ENCODE measurements at places on chromosomes 4 and X.

GRCh38 chr4:168503652-168504362 lies 7.0 kb downstream of the PALLD start:
- no peak for DNase-seq

- no peak for DNase-seq
Measured at GRCh38 chr4:146121757-146122156, 53.8 kb upstream of the LSM6 start.

DNA sequence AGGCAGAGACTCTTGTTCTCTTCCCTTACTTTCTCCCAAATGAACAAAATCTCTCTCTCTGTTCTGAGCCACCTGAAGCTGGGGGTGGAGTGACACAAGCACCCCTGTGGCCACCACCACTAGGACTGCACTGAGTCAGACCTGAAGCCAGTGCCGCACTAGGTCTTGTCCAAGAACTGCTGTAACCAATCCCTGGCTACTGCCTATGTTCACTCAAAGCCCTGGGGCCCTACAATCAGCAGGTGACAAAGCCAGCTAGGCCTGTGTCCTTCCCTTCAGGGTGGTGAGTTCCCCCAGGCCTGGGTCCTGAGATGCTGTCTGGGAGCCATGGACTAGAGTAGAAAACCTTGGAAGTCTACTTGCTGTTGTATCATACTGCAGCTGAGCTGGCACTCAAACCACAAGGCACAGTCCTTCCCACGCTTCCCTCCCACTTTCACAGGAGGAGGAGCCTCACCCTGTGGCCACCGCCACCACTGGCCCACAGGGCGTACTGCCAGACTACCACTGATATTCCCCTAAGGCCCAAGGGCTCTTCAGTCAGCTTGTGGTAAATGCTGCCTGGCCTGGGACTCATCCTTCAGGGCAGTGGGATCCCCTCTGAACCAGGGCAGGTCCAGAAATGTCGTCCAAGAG lies 119.1 kb downstream of the RTL9 start:
- DNase-seq, result peak; percentile 15

- DNase-seq, result no peak
Measured at GRCh38 chr4:137661693-137662092, 129.4 kb upstream of the PCDH18 start.

- DNase-seq, result no peak
Measured at GRCh38 chr4:11598591-11598990, 169.9 kb upstream of the HS3ST1 start.

GRCh38 chr4:152594978-152595925 lies 59.4 kb upstream of the FBXW7 start:
- no peak for DNase-seq

- peak; percentile 4 for DNase-seq
Measured at GRCh38 chr4:110306303-110306702, 107.9 kb upstream of the ELOVL6 start.

GRCh38 chrX:121151293-121151692 lies 103.9 kb downstream of the GLUD2 start:
- DNase-seq, result no peak

GRCh38 chr4:132827522-132827921 lies 321.6 kb upstream of the PCDH10 start:
- DNase-seq, result no peak

- DNase-seq, result no peak
Measured at GRCh38 chr4:138845054-138845453, 170.5 kb upstream of the NOCT start.

DNA sequence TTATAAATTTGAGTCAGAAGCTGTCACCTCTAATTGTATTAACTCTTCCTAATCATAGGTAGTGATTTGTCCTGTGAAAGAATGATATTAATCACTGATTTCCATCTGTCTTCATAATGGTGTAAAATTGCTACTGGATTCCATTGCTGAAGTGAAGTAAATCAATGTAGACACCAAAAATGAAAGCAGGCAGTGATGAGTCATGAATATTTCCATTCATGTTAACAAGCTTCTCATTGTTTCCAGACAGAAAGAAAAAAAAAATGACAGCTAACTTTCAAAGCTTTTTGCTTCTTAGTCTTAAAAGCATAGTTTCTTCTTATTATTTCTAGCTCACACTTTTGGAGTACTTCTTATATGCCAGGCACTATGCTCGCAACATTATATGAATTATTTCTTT lies 21.5 kb downstream of the FAM114A1 start:
- peak; percentile 87 for DNase-seq

GRCh38 chr4:8594097-8595038 lies 1.8 kb downstream of the CPZ start:
- DNase-seq, result peak; percentile 81

GRCh38 chrX:135931644-135932487 lies 38.4 kb downstream of the SAGE1 start:
- peak; percentile 40 for DNase-seq

DNA sequence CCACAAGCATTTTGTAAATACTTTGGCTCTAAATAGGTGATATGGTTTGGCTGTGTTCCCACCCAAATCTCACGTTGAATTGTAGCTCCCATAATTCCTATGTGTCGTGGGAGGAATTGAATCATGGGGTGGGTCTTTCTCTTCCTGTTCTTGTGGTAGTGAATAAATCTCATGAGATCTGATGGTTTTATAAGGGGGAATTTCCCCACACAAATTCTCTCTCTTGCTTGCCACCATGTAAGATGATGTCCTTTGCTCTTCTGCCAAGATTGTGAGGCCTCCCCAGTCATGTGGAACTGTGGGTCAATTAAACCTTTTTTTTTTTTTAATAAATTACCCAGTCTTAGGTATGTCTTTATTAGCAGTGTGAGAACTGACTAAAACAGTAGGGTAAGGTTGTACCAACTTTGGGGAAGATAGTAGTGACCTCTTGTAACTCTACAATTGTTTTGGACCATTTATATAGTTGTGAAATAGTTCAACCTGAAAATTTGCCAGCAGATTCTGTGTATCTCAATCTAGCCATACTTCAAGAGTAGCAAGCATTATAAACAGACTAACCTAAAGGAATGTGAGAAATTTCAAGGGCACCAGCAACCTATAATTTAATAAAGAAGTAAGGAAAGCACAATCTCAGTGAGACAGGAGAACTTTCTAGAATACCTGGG lies 727.8 kb downstream of the GRID2 start:
- no peak for DNase-seq

- peak; percentile 37 for DNase-seq
Measured at GRCh38 chrX:53357799-53358530, 64.5 kb downstream of the SMC1A start.

- no peak for DNase-seq
Measured at GRCh38 chr4:93660036-93660435, 168.5 kb upstream of the ATOH1 start.

GRCh38 chr4:29405116-29405515 lies 1315.1 kb upstream of the PCDH7 start:
- DNase-seq, result peak; percentile 71

DNA sequence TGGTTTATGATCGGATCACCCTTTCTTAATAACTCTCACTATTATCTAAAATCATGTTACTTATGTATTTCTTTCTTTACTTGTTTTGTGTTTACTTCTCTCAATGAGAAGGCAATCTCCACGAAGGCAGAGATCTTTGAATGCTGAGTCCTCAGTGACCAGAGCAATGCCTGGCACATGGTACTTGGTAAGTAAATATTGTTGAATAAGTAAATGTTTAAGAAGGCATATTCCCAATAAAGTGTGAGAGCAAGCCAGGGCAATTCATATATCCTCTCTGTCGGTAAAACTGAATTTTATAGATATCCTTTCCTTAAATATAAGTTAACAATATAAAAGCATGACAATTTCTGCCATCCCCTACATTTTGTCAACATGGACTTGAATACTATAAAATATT lies 94.4 kb downstream of the UGT8 start:
- DNase-seq, result no peak

DNA sequence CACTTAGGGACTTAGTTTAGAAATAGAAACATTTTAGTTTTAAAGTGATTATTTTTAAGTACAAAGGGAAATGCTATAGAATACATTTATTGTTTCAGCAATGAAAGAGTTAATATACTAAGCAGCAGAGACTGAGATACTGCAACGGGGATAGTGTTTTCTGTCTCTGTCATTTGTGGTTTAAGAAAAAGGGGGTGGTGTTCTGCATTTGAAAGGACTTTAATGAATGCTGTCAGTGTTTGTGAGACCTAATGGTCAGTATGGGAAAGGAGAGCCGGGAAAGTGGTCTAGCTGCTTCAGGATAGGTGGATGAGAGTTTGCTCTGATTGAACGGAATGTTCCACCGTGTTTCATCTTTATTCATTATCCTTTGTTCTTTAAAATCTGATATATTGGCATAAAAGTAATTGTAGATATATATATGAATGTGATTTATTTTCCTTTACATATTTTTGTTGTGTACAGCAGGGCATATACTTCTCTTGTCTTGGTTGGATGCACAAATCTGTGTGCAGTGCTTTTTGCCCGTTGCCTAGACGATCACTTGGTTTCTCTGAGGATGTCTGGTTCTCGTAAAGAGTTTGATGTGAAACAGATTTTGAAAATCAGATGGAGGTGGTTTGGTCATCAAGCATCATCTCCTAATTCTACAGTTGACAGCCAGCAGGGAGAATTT lies at the start of gene KLHL5:
Gene KLHL5, plus strand, starts transcription at position 139 of the 676 bp plus-strand sequence. Its CDS starts 421 bp downstream, at position 560.
- peak; percentile 16 for DNase-seq

DNA sequence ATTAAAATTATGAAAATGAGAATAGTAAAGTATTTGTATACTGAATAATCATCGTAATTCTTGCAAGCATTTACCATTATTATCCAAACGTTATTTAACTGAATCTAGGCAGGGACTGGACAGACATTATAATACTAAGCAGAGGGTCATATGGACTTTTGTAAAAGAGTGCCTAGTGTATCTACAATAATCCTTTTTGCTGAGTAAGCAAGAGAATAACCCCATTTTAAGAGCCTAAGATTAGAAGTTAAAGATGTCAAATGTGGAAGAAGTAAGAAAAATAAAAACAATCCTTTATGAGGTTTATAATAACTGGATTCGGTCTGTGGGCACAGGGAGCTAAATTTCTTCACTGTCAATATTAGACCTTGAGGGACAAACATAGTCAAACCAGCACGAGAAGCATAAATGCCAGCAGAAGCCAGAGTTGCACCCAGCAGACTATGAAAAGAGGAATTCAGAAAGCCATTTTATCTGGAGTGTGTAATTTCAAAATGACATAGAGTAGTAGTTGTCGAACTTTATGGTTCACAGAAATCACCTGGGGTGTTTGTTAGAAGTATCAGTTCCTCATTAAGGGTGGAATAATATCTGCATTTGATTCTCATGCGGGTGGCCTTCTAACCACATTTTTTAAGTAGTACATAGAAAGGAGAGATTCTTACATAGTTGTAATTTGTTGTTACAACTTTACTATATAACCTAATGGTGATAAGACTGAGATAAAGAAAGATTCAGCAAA lies 39.7 kb upstream of the DCLK2 start:
- no peak for DNase-seq

DNA sequence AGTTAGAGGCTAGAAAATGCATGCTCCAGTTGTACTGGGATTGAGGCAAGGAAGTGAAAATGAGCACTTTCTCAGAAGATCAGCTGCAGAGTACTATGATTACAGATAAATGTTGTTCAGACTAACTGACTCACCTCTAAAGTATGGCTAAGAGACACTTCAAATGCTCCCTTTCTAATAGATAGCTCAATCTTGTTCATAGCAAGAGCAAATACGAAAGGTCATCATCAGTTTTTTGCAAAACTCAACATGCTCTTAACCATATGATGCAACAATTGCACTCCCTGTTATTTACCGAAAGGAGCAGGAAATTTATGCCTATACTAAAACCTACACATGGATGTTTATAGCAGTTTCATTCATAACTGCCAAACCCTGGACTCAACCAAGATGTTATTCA lies 838.4 kb upstream of the INTU start:
- DNase-seq, result peak; percentile 65

GRCh38 chr4:73037057-73037456 lies 32.5 kb downstream of the COX18 start:
- DNase-seq, result no peak

GRCh38 chr4:20195071-20195885 lies 56.4 kb upstream of the SLIT2 start:
- DNase-seq, result peak; percentile 78

GRCh38 chrX:53000447-53001135 lies 42.3 kb upstream of the FAM156A start:
- DNase-seq, result no peak

DNA sequence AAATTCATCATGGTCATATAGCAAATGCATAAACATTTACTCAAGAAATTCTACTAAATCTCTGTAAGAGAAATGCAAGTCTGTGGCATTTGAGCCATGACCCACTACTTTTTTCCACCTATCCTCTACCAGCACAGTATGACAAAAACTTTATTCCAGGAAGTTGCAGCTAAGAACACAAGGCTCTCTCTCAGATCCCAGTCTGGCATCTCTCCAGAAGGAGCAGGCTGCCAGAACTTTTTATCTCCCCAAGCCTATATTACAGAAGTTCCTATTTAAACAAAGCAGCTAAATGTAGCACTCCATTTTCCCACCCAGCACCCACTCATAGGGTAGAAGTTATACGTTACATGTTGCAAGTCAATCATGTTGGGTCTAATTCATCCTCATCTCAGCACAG lies 49.3 kb upstream of the EPGN start:
- DNase-seq, result peak; percentile 58

GRCh38 chrX:80317646-80318045 lies 102.6 kb upstream of the TENT5D start:
- no peak for DNase-seq

DNA sequence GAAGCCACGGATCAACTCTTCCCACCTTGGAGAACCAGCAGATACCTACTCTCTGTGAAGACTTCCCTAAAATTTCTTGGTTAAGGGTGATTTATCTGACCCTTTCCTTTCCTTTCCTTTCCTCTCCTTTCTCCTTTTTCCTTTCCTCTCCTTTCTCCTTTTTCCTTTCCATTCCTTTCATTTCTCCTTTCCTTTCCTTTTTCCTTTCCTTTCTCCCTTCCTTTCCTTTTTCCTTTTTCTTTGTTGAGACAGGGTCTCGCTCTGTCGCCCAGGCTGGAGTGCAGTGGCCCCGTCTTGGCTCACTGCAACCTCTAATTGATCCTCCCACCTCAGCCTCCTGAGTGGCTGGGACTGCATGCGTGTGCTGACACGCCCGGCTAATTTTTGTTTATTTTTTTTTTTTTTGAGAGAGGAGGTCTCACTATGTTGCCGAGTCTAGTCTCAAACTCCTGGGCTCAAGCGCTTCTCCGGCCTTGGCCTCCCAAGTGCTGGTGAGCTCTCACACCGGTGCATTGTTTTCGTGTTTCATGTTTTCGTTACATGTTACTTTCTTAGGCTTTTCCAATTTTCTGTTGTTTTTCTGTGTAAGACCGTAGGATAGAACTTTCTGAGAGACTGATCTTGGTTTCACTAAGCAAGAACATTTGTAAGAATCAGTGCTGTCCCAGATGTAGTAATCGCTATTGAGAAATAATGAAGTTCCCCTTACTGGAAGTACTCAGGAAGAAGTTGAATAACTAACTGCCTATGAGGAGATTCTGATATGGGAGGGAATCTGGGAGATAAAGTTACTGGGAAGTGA lies 2.0 kb downstream of the TMEM165 start:
- peak; percentile 73 for DNase-seq

All from EH (cell line).